ENCODE measurements at places on chromosomes 6 and 20.
A peak's percentile ranks its signal among the peaks of the same experiment; 100 is the strongest.

GRCh38 chr6:10535193-10535592 is 14.0 kb downstream of the GCNT2 start:
- no peak for DNase-seq

DNA sequence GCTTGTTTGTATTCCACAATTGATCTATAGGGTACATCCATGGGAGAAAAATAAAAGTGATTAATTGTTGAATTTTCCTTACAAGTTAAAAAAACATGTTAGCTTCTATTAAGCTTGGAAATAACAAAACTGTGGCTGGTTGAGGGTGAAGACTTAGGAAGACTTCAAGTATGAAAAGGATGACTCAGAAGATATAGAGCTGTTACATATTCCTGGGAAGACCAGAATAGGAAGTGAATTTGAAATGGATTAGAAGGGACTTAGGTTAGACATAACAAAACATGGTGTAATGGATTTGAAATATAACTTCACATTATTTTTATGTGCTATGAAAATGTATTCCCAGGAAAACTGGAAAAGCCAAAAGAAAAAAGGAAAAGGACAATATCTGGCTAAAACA is 732.2 kb downstream of the HDGFL1 start:
- no peak for DNase-seq

DNA sequence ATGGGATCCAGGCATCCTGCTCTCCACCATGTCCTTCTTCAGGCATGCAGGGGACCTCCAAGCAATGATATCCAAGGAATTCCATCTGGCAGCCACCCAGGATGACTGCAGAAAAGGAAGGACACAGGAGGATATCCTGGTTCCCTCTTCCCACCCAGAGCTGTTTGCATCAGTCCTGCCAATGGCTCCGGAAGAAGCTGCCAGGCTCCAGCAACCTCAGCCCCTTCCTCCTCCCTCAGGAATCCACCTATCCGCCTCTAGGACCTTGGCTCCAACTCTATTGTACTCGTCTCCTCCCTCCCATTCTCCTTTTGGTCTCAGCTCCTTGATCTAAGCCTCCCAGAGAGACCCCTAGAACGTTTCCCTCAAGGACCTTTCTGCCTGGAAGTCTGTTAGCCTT is 733 bp upstream of the PSORS1C2 start:
- DNase-seq: no peak

DNA sequence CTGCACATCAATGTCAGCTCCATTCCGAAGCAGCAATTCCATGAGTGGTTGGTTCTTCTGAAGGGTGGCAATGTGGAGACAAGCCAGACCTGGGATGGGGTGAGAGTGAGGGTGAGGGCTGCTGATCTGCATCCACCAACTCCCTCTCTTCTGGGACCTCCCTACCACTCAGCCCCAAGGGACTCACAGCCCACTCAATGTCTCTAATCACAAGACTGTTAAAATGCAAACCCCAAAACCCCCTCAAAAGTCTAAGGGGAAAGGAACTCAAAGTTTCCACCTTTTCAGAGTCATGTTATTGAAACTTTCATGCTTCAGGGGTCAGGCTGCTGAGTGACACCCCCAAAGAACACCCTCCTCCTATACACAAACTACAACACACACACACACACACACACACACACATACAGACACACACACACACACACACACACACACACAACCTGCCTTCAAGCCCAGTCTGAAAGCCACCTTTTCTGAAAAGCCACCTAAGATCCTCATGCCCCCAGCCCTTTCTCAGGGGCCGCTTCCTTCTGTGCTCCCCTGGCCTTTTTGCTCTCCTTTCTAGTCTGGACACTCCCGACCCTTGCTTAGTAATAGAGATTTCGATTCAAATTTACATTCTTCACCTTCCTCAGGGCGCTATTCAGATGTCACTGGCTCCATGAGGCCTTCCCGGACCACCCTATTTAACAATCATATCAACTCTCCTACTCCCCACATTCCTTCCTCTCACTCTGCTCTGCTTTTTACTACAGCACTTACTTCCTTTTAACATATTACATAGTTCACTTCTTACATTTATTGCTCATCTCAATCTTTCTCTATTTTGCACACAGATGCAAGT is 3.3 kb upstream of the SLC35B2 start:
- no peak for DNase-seq

- no peak for DNase-seq
Measured at GRCh38 chr20:49034070-49034732, 11.9 kb upstream of the CSE1L start.

- no peak for DNase-seq
Measured at GRCh38 chr20:32527052-32527446, 58.1 kb downstream of the NOL4L start.

DNA sequence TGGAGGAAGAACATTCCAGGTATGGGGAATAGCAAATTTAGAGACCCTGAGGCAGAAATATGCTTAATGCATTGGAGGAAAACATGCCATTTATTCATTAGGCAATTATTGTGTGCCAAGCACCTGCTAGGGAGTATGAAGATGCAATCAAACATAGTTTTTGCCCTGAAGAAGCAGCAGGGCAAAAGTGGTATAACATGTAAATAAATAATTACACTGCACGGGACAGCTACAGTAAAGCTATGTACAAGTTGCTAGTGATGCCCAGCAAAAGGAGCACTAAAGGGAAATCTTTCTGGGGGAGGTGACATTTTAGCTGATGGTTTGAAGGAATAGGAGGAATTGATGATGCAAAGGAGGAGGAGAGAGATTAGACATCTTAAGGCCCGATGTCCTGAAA is 624 bp upstream of the TJAP1 start:
- no peak for DNase-seq

DNA sequence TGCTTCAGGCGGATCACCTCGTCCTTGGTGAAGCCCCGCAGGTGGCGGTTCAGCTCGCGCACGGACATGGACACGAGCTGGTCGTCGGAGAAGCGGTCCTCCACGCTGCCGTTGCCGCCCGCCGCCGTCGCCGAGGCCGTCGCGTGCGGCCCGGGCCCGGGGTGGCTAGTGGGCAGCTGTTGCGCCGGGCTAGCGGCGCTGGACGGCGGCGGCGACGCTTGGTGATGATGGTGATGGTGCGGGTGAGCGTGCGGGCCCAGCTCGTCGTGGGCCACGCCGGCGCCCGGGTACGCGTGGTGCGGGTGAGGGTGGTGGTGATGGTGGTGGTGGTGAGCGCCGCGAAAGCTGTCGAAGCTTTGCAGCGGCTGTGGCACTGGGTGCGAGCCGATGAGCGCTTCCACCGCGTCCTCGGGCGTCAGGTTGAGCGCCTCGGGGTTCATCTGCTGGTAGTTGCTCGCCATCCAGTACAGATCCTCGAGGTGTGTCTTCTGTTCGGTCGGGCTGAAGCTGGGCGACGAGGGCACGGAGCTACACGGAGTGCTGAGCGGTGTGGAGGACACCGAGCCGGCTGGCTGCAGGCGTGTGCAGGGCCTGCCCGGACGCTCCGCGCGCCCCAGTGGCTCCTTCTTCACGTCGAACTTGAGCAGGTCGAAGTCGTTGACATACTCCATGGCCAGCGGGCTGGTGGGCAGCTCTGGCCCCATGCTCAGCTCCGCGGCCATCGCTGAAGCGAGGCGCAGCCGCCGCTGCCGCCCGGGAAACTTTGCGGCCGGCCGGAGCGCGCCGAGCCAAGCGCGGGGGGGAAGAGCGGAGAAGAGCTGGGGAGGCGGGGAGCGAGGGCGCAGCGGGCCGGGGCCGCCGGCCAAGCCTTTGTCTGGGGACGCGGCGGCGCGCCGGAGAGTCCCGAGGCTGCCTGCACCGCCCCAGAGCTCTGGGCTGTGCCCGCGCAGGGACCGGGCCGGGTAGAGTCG is 622 bp downstream of the MAFB start:
- no peak for DNase-seq

GRCh38 chr6:139637766-139638165 is 263.3 kb upstream of the CITED2 start:
- no peak for DNase-seq

DNA sequence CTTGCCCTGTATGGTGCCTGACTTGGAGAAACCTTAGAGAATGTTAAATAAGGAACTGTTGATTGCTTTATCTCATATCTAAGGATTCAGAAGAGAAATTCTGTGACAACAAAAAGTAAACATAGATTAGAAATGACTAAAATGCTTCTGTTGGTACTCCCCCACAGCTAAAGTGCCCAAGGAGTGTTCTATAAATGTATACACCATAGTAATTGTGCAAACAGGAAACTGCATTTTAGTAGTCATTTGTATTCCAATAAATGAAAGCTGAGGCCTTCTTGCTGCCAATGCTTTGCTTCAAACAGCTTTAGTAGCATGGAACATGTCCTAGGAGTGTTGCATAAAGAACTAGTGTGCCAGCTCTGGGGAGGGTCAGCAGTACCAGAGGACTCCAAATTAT is 343.7 kb upstream of the IRAK1BP1 start:
- no peak for DNase-seq

GRCh38 chr6:157896932-157897331 is 73.9 kb downstream of the SNX9 start:
- no peak for DNase-seq

GRCh38 chr20:18671203-18671710 is 83.4 kb downstream of the DTD1 start:
- no peak for DNase-seq

DNA sequence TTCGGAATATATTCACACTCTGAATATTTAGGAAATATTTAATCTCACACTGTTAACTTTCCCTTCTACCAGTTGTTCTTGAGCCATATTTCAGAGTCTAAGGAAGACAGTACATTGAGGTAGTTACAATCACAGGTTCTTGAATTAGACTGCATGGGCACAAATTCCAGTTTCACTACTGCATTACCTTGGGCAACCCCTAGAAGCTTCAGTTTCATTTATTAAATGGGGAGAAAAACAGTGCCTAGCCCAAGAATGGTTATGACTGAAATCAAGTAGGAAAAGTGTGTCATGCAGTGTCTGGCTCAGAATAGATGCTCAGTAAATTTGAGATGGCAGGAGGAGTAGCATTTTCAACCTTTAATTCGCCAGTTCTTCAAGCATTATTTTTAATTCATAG is 124.5 kb upstream of the SAMD5 start:
- peak; percentile 4 for DNase-seq

DNA sequence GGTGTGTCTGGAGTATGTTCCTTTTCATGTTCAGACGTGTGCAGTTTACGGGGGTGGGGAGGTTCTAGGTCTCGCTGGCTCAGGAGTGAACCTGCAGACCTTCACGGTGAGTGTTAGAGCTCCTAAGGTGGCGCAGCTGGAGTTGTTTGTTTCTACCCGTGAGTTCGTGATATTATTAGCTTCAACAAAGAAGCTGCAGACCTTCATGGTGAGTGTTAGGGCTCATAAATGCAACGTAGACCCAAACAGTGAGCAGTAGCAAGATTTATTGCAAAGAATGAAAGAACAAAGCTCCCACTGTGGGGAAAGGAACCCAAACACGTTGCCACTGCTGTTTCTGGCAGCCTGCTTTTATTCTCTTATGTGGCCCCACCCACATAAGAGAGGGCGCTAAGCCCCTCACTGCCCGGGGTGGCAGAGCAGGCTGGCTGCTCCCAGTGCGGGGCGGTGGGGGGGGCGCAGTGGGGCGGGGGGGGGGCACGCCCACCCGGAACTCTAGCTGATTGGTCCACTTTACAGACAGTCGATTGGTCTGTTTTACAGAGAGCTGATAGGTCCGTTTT is 41.3 kb upstream of the GMPR start:
- no peak for DNase-seq

DNA sequence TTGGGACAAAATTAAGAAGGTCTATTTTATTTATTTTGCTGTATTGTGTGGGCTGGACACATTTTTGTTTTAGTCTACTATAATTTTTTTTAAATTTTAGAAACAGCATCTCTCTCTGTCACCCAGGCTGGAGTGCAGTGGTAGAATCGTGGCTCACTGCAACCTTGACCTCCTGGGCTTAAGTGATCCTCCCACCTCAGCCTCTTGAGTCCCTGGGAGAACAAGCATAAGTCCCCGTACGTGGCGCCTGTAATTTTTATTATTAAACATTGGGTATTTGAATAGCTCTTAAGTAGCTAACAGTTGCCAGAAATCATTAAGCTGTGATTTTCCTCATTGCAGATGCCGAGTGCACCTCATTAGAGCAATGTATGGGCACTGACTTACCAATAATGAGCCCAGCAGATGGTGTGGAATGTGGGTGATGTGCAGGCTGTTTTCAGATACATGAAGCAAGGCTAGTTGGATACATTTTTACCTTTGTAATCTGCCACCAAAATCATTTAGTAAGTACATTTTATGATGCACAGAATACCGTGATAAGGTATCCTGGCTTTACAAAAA is 10.3 kb upstream of the MAS1 start:
- no peak for DNase-seq

DNA sequence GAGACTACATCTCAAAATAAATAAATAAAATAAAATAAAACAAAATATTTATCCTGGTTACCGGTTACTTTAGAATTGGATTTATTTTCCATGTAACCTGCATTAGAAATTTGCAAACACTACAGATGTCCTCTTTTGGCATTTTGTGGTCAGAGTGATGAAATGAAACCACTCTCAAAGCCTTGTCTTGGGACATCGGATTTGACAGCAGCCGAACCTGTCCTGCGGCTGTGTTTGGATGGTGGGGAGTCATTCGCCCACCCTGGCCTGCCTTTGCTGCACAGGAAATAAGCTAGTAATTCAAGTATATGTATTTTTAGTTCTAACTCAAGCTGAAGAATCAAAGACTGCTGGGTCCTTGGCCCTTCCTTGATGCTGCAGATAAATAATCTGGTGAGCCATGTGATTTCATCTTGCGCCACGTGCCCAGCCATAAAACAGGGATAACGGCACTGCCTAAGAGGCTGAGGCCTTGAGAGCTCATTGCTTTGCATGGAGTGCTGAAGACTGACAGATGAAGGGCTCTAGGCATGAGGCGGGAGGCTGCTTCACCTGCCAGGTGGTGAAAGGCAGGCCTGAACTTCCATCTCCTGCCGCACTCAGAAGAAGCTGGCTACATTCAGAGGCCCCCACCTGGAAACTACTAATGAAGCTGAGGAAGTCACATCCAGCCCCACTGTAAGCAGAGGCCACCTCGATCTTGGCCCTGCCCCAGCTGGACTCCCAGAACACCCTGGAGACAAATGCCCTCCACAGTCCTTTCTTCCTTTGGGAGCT is 76.9 kb downstream of the NOL4L start:
- no peak for DNase-seq

DNA sequence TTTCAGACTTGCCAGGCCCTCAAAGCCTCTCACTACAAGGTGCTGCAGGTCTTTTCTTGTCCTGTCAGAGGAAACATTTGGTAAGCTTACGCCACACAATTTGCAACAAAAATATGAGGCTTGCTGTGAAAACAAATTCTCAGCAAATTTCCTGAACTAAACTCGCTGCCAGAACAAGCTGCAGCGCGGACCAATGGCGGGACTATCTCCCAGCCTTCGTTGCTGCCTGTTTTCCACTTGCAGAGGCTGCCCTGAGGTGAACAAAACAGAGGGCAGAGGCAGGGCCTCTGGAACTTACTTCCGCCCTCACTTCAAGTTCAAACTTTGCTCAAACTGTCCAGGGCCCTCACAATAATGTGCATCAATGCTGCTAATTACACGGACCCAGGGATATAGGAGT is 12.4 kb downstream of the UQCC2 start:
- no peak for DNase-seq

DNA sequence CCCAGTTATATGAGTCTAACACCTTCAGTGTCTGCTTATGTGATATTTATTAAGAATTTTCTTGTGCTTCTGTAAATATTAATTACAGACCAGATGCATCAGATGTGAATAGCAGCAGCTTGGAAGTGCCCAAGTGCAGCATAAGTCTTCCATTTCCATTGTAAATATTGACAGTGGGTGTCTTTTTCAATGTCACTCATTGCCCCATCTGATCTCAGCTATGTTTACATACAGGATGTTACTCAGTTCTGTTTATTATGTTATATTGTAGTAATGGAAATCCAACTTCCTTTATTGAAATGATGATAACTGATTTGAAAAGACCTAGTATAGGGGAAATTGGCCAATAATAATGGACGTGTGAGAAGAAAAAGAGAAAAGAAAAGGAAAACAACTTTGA is 296.7 kb downstream of the SAMD5 start:
- no peak for DNase-seq

Data from SK-MEL-5 (cell line).